ENCODE measurements at places on chromosomes 7 and 10. TPM values are rescaled to one million over a fixed set of nuclear protein-coding genes. Genes with fewer than 3 reads are reported as not detected.

DNA sequence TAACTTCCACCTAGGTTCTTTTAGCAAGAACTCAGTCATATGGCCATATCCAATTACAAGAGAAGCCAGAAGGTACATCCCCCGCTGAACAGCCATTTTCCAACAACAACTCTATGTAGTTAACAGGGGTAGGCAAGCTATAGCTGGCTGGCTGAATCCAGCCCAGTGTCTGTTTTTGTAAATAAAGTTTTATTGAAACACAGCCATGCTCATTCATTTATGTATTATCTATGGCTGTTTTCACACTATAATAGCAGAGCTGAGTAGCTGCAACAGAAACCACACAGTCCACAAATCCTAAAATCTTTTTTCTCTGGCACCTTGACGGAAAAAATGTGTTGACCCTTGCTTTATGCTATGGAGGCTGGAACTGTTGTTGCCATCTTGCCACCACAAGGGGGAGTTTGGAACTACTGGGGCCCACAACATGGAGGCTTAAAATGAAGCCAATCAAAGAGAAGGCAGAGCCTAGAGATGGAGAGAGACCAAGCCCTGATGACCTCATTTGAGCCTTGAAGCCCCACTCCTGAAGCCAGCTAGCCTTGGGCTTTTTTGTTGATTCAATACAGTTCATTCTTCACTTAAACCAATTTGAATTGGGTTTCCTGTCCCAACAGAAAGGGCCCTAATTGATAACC lies 33.3 kb upstream of the XPNPEP1 start:
- no peak for DNase-seq

Gene CPEB3
- 4.2 TPM for total RNA-seq

- no peak for DNase-seq
These were observed 49.4 kb upstream of the OCM start for GRCh38 chr7:5831196-5831595.

Gene PILRA
- 14.5 TPM for total RNA-seq

GRCh38 chr10:79384773-79385391 lies 37.6 kb downstream of the PPIF start:
- DNase-seq, result no peak

Gene NOS3
- 57.1 TPM for total RNA-seq

GRCh38 chr10:35339942-35340341 lies 3.6 kb downstream of the CCNY start:
- no peak for DNase-seq

DNA sequence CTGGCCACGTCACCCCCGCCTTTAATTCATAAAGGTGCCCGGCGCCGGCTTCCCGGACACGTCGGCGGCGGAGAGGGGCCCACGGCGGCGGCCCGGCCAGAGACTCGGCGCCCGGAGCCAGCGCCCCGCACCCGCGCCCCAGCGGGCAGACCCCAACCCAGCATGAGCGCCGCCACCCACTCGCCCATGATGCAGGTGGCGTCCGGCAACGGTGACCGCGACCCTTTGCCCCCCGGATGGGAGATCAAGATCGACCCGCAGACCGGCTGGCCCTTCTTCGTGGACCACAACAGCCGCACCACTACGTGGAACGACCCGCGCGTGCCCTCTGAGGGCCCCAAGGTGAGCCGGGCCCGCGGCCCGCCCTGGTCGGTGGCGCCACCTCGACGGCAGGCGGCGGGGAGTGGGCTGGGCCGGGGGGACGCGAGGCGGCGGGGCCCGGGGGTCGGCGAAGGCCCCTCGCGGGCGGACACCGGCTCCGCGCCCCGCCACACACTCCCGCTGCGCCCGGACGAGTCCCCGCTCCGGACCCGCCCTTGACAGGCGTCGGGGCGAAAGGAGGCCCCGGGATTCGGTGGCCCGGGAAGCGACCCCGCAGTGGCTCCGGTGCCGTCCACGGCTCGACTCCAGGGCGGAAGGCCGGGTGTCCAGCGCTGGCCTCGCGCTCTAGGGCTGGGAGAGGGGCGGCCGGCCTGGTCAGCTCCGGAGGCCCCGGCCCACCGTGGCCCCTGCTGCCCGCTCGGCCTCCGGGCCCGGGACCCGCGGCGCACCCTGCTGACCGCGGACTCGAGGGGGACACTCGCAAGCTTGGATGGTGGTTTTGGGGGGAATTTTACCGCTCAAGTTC lies 557 bp downstream of the BAG3 start:
- DNase-seq, result no peak

- no peak for DNase-seq
These were observed 8.0 kb downstream of the EVX1 start for GRCh38 chr7:27250557-27251070.

- DNase-seq, result no peak
These were observed 270.1 kb downstream of the ARL4A start for GRCh38 chr7:12957487-12957886.

DNA sequence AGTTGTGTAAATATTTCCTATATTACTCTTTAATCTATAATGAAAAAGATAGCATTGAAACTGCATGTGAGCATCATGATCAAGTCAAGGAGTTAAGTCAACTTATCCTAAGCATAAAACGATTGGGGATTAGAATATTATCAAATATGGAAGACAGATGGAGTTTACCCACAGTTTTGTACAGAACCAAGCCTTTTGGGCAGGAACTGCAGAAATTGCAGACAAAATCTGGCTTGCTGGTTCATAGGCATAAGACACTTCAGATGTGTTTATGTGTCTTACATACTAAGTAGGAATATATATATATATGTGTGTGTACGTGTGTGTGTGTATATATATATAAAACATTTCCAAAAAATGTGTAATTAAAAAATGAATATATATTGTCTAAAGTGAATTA lies 375.4 kb upstream of the TPK1 start:
- DNase-seq, result no peak

GRCh38 chr7:123863461-123863860 lies 18.5 kb downstream of the HYAL4 start:
- no peak for DNase-seq

GRCh38 chr7:50156163-50156562 lies 63.1 kb upstream of the ZPBP start:
- no peak for DNase-seq
